ENCODE measurements at places on chromosomes 7 and 10.

- DNase-seq: no peak
These were observed 343.0 kb downstream of the CRPPA start for GRCh38 chr7:16078076-16078952.

DNA sequence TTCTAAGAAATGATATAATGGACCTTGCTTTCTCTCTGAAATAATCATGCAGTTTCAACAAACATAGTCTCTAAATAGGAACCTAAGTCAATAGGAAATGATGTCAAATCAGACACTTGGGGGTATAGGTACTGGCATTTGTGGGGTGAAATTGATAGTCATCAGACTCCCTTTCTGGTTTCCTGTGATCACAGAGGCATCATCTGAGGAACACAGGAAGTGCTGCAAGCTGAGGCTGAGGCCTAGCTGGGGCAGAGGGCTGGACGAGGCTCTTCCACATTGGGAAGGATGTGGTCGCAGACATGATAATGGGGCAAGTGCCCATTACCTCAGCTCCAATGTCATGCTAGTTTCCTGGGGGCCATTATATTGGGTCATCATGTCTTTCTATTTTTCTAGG lies 33.5 kb upstream of the TARP start:
- peak; percentile 46 for DNase-seq

- peak; percentile 87 for DNase-seq
These were observed 695 bp upstream of the VDAC2 start for GRCh38 chr10:75209921-75210281.

GRCh38 chr10:69861251-69862240 lies 59.8 kb downstream of the COL13A1 start:
- DNase-seq: no peak

- no peak for DNase-seq
These were observed 5.4 kb downstream of the SLIT1 start for GRCh38 chr10:97180363-97180755.

DNA sequence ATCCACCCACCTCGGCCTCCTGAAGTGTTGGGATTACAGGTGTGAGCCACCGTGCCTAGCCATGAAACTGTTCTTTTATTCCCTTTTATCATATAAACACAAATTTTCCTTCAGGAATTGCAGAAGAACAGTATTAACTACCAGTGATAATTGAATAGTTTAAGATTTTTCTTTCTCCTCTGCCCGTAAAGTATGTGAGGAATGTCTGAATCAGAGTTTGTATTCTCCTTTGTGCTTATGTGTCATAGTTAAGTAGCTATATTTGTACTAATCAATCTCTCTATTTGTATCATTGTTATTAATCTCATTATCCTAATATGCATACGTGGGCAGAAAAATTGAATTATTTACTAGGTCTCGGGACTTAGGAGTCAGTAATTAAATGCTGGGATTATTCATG lies 83.6 kb downstream of the ZNF277 start:
- DNase-seq: no peak

DNA sequence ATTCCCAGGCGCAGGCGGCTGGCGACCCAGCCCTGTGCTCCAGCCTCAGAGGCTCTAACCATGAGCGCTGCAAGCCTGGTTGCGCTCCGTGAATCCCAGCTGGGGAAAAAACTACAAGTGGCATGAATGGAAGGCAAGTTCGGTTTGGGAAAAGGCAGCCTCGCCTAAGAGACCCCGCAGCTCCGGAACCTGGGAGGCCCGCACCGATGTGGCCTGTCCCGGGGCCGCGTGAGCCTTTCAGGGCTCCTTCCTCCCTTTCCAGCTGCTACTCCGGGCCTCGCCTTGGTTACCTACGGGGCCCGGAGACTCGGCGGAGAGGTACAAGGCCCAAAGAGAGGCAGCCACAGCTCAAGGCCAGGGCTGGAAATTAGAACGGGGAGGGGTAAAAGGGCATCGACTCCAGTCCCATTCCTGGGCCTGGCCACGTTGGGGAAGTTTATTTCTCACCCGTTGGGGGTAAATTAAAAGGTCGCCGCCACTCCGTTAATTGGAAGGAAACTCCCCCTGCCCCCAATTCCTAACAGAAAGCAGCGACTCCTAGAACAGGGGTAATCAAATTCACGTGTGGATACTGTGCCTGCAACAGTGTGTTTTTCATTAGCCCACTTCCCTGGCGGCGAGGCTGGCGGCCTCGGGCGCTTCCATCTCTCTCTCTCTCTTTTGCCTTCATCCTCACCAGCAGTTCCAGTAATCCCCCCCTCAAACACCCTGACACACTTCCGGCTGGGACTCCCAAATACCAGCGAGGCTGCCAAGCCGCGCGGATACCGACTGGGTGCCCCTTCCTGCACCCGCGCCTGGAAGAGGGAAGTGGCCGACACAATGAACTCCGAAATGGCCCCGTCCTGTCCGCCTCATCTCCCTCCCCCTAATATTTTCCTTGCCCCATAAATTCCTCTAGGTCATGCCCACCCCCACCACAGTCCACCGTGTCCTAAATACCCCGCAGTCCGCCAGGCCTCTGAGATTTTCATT lies 1.5 kb upstream of the HOXA9 start:
- peak; percentile 2 for DNase-seq

All from CD4-positive, alpha-beta T cell treated with Interleukin-6 for 4 hours (primary cell).